ENCODE measurements at places on chromosomes 11 and 22.

DNA sequence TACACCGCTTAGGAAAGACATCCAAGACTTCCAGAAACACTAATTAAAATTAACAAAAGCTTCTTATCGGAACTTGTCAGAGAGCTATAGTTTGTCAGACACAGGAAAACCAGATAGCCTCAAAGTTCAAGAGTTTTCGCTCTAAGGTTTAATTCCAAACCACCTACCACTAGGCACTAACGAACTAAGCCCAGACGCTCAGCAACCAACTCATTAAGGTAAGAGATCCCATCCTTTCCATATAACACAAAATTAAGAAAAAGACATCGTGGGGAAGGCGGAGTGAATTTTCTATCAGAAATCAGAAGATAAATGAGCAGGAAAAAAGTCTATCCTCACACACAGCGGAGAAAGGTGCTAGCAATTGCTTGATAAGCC lies 382 bp downstream of the IMMP1L start:
- DNase-seq = no peak

GRCh38 chr22:50246242-50247175 lies 1.7 kb upstream of the TUBGCP6 start:
- no peak for DNase-seq

- no peak for DNase-seq
Measured at GRCh38 chr22:49340406-49340805, 487.3 kb downstream of the BRD1 start.

GRCh38 chr11:26333906-26334305 lies 2.0 kb downstream of the ANO3 start:
- DNase-seq = no peak

GRCh38 chr22:41893591-41894375 lies 21.1 kb downstream of the SHISA8 start:
- DNase-seq = no peak

DNA sequence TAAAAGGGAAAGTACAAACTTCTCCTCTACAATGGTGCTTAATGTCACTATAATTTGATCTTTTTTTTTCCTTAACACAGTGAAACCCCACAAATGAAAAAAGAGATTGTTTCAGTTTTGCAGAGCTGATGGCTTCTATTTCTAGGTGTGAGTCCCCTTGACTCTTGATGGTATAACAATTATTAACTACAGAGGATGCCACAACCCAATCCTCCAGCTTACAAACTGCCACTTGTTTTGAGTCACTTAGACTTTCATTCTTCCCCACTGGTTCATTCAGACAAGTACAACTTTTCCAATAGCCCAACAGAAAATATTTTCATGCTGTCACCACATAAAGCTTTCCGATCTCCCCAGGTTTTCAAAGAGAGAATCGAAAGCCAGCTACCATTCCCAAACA lies 812.2 kb downstream of the LRRC4C start:
- DNase-seq = no peak

DNA sequence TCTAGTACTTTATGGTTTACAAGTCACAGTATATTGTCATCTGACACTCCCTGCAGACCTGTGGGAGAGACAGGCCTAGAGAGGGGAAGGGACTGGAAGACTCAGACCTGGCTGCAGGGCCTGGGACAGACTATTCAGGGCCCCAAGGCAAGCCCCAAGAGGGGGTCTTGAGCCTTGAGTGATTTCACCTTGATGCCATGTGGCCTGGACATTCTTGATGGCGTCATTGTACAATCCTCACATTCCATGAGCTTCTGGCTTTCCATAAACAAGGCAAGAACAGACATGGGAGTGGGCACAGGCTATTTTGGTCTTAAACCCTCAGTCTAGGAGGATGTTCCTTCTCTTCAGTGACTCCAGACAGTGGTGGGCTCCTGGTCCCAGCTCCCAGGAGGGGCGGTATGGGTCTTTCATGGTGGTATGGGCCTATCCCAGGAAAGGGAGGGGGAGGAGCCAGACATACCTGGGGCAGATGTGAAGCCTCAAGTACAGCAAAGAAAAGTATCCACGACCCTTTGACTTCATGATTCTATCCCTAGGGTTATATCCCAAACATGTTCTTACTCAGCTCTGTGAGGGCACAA lies 1.8 kb upstream of the TBC1D10A start:
- DNase-seq = no peak

DNA sequence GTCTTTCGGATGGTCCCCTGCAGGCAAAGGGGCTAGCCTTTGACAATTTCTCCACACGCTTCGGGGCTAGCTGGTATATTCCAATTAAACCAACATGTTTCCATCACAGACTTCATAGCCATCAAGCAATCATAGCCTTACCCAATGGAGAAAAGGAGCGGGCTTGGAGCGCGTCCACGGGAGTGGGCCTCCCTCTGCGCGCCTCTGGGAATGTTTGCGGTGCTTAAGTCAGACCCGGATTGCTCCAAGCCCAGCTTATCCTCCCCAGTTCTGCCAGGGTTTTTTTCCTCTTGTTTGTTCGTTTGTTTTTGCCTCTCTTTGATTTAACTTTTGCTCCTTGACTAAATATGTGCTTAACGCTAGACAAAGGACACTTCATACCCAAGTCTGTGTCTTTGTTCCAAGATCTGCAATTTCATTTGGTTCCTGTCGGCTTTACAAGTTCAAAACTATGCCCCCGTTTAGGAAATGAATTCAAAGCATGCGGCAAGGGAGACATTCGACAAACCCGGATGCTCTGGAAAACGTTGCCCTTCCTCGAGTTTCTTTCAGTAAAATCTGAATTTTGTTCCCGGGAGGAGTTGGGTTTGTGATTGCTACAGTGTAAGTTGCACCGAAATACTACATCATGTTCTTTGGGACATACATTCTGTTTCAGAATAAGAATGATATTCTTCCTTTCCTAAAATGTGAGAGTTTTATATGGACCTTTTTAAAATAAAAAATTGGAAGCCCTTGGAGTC lies 1.0 kb upstream of the GLB1L2 start:
- no peak for DNase-seq

- no peak for DNase-seq
Measured at GRCh38 chr11:111123463-111124398, 121.8 kb upstream of the POU2AF2 start.

- DNase-seq = no peak
Measured at GRCh38 chr22:40449676-40450035, 79.3 kb downstream of the SGSM3 start.
